ENCODE measurements at places on chromosomes 16 and 17.

GRCh38 chr16:81720973-81721906, 57.9 kb upstream of the PLCG2 start:
- no peak for DNase-seq

GRCh38 chr17:50429793-50430192, 3.8 kb downstream of the ACSF2 start:
- no peak for DNase-seq

DNA sequence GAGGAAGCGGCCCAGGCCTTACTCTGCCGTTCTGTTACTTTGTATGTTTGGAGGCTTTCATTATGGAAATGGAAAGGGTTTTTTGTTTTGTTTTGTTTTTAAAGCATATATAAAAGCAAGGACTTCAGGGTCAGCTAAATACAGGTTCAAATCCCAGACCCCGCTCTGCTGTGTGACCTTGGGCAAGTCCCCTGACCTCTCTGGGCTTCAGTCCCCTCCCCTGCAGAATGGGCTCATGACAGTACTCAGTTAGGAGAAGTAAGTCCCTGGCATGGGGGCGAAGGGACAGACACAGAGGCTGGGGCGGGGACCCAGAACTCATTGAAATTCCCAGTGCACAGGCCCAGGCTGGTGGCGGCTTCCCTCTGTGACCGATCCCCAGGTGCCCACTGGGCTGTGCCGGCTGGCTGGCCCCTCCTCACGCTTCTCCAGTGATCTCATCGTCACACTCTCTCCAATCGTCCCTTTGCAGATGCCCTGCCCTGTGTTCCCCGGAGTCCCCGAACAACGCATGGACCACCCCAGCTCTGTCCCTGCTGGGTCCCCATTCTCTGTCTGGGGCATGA, 979 bp upstream of the CIBAR2 start:
- DNase-seq: no peak

GRCh38 chr16:84053237-84053636, 10.6 kb upstream of the SLC38A8 start:
- no peak for DNase-seq

DNA sequence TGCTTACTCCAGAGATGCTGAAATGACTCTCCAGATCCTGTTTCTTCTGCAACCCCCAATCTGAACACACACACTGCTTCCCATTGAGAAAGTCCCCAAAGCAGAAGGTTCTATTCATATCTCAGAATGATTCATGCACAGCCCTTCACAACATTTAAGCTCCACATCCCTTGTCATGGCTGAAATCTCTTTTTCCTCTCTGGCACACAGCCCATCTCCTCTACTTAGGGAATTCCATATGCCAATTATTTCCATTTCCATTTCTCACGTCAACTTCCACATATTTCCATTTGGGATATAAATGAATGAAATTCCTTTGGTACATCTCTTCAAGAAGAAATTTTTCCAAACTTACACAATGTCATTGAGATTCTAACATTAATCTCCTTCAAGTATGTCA, 119.6 kb downstream of the CDH11 start:
- no peak for DNase-seq

DNA sequence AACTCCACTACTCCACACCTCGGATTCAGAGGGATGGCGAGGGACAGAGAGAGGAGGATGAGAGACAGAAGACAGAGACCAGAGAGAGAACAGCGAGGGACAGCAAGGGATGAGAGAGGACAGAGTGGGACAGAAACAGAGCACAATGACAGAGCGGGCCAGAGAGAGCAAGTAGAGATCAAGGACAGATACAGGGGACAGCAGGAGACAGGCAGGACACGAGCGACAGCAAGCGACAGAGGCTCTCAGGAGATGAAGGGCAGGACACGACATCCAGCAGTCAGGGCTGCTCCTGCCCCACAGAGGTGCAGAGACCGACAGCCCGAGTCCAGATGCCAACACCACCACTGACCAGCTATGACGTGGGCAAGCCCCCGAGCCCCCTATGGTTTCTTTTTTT, 14.9 kb downstream of the CORO7 start:
- no peak for DNase-seq

GRCh38 chr17:1545618-1546017, 17.0 kb downstream of the PITPNA start:
- no peak for DNase-seq

DNA sequence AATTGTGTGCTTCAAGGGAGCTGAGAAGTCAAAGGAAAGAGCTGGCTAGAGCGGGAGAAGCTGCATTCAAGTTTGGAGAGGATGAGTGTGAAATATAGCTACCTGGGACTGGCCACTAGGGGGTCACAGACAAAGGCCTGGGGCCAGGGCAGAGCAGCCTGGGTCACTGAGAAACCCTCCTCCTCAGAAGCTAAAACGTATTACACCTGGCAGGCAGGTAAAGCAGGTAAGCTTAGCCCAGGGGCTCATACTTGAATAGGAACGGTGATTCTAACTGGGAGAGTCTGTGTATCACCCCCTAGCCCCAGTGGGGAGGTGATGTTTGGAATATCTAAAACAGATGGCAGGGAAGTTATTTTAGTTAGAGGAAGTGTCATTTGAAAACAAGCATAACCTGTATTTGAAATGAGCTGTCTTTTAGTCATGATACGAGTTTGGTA, 6.8 kb downstream of the KRT37 start:
- DNase-seq: no peak

DNA sequence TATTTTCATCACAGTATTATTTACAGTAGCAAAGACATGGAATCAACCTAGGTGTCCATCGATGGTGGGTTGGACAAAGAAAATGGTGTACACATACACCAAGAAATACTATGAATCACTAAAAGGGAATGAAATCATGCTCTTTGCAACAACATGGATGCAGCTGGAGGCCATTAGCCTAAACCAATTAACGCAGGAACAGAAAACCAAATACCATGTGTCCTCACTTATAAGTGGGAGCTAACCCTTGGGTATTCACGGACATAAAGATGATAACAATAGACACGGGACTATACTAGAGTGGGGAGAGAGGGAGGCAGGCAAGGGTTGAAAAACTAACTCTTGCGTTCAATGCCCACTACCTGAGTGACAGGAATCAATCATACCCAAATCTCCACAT, 41.0 kb downstream of the MRPS23 start:
- no peak for DNase-seq
